ENCODE measurements at places on chromosomes 2 and 18.

GRCh38 chr2:29325544-29325943 lies 210.3 kb downstream of the CLIP4 start:
- no peak for DNase-seq

DNA sequence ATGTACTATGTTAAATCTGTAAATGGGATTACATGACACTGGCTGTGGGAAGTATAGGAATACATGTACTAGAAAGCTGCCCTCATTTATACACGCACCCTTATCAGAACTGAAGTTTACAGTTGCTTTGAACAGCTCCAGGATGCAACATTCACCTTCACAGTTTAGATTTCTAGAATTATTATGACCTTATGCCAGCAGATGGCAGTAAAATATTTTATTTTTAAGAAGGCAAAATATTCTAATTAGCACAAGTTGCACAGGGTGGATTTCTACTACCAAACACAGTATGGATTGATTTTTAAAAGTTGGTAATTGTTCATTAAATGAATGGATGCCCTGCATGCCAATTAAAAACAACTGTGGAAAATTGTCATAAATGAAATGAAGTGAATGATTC lies 670.4 kb downstream of the KCNJ3 start:
- DNase-seq, result no peak

DNA sequence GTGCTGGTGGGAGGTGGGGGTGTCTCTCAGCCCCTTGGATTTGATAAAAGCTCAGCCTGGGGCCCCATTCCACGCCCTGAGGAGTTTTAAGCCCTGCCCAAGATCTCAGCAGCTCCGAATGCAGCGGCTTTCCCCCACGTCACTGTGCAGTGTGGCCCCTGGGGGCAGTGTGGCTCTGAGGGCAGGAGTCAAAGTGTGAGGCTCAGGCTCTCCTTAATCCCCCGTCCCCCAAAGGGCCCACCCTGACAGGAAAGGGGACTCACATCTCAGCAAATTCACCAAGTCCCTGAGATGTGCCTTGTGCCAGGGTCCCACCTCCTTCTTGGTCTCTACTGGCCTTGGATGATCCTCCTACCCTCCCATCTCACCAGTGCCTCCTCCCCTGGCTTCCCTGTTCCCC lies 25.2 kb downstream of the NPPC start:
- no peak for DNase-seq

DNA sequence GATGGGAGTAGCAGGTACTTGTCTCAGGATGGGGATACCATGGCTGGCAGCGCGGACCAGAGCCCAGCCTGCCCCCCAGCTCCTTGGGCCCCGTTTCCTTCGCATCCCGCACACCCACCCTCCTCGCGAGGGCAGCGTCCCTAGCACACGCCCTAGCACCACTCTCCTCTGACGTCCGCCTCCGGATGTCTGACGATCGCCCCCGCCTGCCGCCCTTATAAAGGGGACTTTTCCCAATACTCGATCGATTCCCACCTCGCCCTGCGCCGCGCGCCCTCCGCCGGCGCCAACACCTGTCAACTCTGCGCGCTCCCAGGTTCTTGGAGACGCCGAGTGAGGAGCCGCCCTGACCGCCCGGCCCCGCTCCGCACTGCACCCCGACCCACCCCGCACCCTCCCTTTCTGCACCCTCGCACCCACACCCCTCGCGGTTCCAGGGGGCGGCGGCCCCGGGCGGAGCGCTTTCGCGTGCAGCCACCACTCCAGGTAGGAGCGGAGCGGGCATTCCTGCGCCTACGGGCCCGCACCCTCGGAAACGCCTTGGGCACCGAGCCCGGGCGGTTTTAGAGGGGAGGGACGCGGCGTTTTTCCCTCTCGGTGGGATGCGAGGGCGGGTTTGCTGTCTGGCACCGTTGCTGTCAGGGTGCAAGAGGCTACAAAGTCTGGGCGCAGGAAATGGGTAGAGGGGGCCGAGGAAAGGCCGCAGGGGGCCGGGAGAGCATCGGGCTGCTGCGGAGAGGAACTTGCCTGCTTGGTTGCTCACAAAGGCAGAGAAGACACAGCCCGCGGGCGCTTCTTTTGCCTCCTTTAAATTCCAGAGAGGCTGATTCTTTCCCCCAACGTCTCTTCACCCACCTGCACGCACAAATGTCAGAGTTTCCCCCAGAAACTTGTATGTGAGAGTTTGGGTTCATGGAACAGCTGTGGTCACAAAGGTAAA lies at the start of gene SLC5A7:
TSS of gene SLC5A7 (plus strand) at position 247 of the 940 bp plus-strand sequence. CDS start 1,632 bp downstream, outside the sequence.
- no peak for DNase-seq

- no peak for DNase-seq
Observed at GRCh38 chr2:82139979-82140611, 1835.5 kb upstream of the LRRTM1 start.

DNA sequence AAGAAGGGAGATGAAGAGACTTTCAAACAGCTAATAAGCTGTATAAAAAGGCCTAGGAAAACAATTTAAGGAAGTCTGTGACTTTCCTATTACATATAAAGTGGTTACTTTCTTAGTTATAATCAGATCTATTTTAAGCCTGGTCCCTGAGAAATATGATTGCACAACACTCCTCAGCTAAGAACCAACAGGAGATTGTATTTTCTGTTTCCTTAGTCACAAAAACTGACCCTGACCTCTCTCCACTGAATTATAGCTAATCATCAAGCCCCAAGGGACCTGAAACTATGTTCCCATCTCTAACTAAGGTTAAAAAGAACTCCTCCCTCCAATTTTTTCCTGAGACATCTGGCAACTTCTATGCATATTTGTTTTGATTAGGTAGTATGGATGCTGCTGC lies 106.9 kb downstream of the ROCK1 start:
- DNase-seq, result no peak

DNA sequence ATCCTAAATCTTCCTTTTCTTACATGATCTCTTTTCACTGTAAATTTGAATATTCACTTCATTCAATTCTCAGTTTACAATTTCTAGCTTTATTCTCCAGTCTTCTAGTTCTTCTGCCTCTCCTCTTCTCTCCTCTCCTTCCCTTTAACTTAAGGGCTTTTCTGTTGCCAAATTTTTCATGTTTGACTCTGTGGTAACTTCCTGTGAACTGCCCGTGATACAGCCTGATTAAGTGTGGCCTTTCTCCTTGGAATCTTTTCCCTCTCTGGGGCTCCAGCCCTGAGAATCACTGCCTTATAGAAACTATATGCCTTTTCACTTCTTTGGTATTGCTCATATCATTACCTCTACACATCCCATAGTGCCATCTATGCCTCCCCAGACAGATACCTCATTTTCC lies 1923.8 kb upstream of the CELF4 start:
- DNase-seq, result no peak

GRCh38 chr2:118865106-118865505 lies 17.7 kb upstream of the EN1 start:
- no peak for DNase-seq

DNA sequence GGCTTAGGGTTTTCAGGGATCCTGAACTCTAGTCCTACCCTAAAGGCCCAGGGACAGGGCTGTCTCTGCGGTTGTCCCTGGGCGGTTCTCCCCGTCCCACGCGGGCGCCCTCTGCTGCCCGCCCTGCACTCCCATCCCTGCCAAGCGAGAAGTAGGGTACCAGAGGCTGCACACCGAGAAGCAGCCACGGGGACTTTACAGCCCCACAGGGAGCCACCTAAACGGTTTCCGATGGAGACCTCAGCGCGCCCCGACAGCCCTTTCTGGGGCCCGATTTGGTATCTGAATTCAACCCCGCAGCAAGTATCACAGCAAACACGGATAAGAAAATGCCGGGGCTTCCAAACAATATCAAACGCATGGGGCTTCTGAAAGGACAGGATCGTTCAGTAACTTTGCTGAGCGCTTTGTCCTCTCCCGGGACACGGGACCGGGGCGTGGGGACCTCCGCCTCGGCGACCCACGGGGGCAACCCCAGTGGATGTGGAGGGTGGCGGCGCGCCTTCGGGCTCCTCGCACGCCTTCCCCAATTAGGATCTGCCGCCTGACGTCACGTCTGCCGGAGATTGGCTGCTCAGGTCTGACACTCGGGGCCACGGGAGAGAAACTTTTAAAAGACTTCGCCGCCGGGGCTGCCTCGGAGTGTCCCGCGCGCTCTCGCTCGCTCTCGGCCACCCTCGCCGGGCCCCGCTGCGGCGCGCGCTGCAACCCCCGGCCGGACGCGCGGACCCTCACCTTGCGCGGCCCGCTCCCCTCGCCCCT lies at the start of gene LTBP1:
TSS of gene LTBP1 (plus strand) at position 640 of the 762 bp plus-strand sequence. CDS start 372 bp downstream, outside the sequence.
- DNase-seq, result peak; percentile 60

DNA sequence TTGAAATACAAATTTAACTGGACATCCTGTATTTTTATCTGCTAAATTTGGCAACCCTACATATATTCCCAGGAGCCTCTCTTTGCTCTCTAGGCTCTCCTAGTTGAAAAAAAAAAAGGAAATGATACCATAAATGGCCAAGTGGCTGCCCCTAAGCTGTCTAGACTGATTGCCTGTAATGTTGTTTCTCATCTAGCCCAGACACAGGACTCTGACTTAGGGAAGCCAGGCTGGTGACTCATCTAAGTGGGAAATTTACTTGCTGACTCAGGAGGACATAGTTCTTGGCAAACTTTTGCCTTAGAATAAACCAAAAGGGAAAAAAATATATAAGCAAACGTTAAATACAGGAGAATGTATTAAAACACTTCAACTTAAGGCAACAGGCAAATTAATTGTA lies 14.6 kb upstream of the ITGAV start:
- DNase-seq, result no peak

DNA sequence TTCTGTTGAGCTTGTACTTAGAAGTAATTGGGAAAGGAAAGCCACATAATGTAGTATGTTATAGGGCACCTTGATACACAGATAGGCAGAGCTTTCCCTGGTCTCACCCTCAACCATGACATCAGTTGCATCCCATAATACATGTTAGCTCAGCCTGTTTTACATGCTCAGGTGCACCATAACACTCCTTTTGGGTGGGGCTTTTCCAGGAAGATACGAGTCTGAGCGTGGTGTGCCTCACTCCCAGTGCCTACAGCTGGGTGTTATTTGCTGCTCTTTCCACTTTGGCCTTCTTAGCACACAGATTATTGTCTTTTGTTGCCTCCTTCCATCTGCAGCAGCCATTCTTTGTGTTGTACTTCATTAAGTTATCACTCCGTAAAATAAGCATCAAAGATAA lies 11.9 kb downstream of the TTC39C start:
- no peak for DNase-seq

DNA sequence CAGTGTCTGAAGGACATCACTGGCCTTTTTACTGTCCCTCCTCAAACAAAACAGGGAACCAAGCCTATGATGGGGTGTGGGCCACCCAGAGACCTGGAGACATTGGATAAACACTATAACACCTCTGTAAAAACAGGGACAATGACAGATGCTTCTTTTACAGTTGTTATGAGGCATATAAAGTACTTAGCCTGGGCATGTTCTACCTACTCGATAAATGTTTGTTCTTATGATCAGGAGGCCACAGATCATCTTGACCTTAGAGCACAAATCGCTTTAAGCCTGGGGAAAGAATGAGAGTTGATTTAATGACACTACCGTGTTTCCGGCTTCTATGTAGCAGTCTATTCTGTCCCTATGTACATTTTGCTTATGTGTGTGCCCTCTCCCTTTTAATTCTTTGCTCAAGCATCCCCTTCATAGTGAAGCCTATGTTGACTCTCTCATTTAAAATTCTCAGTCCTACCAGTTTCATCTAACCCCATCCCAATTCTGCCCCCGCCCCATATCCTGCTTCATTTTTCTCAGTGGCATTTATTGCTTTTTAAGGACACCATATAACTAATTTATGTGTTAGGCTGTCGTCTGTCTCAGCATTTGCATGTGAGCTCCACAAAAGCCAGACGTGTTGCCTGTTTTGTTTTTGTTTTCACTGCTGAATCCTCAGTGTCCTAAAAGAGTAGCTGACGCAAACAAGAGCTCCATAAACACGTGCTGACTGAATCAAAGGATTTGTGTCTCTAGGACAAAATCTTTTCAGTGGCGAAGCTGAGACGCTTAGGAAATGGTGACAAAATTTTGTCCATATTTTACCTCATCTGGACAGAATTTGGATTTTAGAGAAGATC lies 182.3 kb upstream of the ST6GAL2 start:
- no peak for DNase-seq

GRCh38 chr2:213036836-213037235 lies 114.6 kb downstream of the IKZF2 start:
- no peak for DNase-seq

DNA sequence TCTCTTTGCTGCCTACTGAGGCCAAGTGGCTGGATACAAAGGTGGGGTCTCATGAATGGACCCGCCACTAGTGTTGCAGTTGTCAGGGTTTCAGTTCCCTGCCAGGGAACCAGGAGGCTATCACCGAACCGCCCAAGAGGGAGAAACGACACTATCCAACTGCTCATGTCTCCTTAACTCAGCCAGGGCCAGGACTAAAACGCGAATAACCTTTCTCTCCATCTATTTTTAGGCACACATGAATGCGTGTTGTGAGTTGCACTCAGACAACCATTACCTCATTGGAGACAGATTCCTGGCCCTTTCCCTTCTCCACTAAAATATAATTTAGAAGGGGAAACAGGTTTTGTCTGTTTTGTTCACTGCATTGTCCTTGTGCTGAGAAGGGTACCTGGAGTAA lies 559.5 kb downstream of the SOCS6 start:
- no peak for DNase-seq

DNA sequence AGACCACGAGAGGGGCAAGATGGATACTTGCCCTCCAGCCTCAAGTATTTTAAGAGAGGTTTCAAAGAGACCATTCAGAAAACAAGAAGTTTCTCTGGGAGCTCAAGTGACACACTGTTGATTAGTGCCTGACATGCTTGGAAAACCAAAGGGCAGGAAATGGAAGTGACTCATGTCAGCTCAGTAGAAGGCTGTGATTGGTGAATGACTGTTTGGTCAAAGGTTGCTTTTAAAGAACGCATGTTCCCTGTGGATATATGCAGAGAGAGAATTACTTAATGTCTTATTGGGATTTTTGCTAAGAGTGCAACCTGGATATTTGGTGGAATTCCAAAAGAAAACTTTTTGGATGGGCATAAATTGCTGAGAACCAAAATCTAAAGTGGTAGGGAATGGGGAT lies 549.9 kb downstream of the XIRP2 start:
- DNase-seq, result no peak

GRCh38 chr2:33421820-33422219 lies 54.6 kb upstream of the RASGRP3 start:
- no peak for DNase-seq

DNA sequence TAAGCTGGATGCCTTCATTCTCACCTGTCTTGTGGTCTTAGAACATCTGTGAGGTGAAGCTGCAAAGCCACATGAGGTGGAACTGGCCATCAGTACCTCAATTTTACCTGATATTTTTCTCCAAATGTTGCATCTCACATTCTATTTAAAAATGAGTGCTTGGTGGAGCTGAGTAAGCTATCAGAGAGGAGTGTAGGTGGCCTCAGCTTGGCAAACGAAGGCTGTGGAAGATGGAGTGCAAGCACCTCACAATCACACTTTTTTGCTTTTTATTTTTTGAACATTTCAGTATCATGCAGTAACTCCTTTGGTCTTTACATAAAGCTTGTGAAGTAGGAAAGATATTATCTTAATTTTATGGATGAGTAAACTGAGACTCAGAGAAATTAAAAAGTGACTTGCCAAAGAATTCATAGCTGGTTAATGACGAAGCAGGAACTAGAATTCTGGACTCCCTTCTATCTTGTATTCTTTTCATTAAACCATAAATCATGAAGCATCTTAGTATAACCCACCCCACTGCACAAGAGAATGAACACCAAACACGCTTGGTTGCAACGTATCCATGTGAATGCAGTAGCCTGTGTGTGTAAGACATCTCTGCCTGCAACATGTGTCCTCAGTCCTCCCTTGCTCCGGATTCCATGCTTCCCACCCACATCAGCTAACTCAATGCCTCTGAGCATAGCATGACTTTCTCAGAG lies 27.2 kb downstream of the C2orf49 start:
- DNase-seq, result no peak

- no peak for DNase-seq
Observed at GRCh38 chr2:101516823-101517690, 42.1 kb upstream of the RFX8 start.
